ENCODE measurements at places on chromosomes 5 and 9.
A peak's percentile ranks its signal among the peaks of the same experiment; 100 is the strongest.

GRCh38 chr5:117207088-117207668, 632.6 kb upstream of the SEMA6A start:
- no peak for DNase-seq

- DNase-seq = peak; percentile 91
These were observed 830 bp downstream of the TRAF1 start for GRCh38 chr9:120925535-120926396.

- no peak for DNase-seq
These were observed 69.1 kb upstream of the NR4A3 start for GRCh38 chr9:99752417-99753109.

DNA sequence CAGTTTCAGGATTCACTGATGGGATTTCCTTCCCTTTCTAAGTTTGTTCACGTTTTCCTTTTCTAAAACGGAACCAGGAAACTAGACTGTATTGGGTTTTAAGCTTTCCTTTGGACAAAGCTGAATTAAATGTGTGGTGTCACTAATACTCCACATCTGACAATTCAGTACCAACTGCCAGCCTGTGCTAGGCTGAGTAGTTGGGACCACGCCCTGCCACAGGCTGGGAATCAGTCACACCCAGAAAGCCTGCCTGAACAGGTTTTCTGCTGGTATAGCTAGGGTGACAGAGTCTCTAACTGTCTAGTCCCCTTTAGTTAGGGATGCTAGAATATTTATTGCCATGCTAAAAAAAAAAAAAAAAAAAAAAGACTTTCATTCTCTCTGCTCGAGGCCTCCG, 15.6 kb downstream of the SPACA9 start:
- DNase-seq = no peak

GRCh38 chr9:76943054-76943453, 37.1 kb upstream of the PRUNE2 start:
- no peak for DNase-seq

- DNase-seq = no peak
These were observed 106.1 kb upstream of the CDH9 start for GRCh38 chr5:27144456-27144855.

DNA sequence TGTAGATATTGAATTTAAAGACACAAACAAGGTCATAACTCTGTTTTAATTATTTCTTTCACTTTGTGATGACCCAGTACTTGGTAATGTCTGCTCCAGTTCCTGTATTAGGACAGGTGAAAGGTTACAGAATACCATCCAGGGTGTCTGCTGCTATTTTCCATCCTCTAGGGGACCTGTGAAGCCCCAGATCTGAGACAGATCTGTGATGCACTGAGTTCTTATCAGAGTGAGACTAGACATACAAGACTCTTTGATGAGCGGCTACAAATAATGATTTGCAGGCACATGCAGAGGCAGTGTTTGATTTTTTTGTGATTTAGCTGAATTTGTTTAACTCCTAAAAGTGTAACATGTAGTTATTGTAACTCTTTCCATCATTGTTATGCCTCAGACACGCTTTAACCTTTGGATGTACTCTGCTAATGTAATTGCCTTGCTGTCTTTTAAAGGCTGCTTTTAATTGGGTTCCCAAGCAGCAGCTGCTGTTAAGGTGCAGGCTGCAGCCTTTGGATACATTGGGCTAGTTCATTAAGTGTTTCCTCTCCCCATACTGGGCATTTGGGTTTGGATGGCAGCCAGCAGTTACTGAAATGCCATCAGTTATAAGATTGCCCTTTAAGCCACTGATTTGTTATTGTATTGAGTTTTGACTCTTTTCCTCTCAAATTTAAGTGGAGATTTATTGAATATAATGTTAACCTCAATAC, 63.3 kb downstream of the RASGRF2 start:
- DNase-seq = no peak

DNA sequence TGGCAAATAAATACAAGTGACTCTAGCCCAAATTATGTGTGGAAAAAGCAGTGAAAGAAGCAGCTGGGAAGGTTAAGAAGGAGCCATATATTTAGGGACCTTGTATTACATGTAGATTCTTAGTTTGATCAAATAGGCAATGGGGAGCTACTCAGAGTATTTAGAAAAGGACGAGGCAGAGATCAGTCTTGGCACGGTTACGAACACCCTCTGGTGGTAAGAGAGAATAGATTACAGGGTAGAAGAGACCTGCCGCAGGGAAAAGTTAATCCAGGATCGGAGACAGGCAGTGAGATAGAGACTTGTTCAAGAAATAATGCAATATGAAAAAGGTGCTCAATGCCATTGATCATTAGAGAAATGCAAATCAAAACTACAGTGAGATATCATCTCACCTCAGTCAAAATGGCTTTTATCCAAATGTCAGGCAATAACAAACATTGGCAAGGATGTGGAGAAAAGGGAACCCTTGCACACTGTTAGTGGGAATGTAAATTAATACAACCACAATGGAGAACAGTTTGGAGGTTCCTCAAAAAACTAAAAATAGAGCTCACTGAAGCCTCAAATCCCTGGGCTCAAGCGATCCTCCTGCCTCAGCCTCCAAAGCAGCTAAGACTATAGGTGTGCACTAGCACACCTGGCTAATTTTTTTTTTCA, 12.0 kb downstream of the INIP start:
- DNase-seq = no peak

GRCh38 chr5:140145818-140146522, 20.2 kb downstream of the IGIP start:
- DNase-seq = peak; percentile 66

- DNase-seq = no peak
These were observed 1042.3 kb downstream of the CDH12 start for GRCh38 chr5:21810737-21811316.

DNA sequence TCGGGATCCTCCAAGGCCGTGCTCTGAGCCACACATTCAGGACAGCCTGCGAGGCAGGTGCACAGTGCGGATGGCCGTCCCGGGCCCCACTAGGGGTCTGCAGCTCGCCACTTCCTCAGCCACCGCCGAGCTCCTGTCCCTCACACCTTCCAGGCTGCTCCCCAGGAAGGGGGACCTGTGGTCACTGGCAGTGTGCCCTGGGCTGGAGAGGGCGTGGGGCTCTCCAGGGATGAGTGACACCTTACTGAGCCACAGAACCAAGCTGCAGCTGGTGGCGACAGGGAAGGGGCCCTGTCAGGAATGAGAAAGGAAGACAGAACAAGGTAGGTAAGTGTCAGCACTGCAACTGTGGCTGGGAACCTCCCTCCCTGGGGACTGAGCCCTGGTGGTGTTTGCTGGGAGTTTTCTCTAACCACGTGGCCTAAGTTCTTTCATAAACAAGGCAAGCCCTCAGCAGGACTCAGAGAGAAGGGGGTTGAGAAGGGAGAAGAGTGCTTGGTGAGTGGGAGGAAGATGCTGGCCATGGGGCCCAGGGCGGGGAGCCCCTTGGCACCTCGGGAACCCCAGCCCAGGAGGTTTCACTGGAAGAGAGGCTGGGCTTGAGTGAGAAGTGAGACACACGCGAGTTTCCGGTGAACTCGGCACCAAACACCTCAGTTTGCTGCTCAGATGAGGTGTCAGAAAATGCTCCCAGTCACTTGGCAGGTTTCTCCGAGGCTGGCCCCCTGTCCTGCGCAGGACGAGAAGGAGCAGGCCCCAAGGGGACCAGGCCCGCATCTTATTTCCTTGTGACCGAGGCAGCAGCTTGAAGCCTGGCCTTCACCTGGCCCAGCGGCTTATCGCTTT, 5.2 kb downstream of the IL13 start:
- DNase-seq = peak; percentile 74

DNA sequence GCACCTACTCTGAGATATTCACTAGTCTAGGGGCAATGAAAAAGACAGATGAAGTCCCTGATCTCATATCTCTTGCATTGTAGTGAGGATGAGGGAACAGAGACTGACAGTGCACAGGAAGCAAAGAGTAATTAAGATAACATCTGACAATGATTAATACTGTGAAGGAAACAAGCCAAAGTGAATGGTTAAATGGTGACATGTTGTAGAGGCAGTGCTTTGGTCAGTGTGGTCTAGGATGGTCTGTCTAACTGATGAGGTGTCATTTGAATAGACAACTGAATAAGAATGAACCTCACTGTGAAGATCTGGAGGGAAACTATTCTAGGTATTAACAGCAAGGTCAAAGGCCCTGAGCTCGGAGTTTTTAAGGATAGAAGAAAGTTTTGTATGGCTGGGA, 333.3 kb upstream of the GRIA1 start:
- DNase-seq = no peak

GRCh38 chr9:136622538-136622948, 40.2 kb upstream of the EGFL7 start:
- DNase-seq = no peak

- no peak for DNase-seq
These were observed 42.2 kb upstream of the PDE8B start for GRCh38 chr5:77168161-77168878.

GRCh38 chr5:149203921-149204441, 62.7 kb downstream of the ABLIM3 start:
- DNase-seq = no peak

DNA sequence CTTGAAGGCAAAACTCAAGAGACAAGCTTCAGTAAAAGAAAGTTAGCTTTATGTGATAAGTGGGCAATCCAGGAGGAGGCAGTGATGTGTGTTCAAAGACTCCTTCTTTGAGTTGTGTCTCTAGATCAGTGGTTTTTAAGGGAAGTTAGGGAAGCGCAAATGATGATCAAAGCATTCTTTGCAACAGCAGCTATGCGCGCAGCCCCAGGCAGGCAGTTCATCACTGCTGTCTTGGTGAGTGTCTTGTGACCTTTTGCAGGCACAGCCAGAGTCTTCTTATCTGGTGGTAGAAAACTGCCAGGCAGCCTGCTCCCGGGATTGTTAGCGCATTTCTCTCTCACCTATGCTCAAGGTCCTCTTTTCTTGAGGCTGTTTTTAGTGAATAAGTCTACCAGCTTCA, 40.3 kb upstream of the CLK4 start:
- no peak for DNase-seq

- DNase-seq = no peak
These were observed 128.1 kb upstream of the RPS23 start for GRCh38 chr5:82406205-82406773.

GRCh38 chr5:95725071-95725820, 5.9 kb upstream of the RHOBTB3 start:
- DNase-seq = no peak

GRCh38 chr9:16521868-16522411, 348.5 kb downstream of the BNC2 start:
- no peak for DNase-seq

- peak; percentile 94 for DNase-seq
These were observed 102.5 kb downstream of the ARRDC3 start for GRCh38 chr5:91280362-91281269.
